ENCODE measurements at places on chromosomes 6 and 20. TPM values are rescaled to one million over a fixed set of nuclear protein-coding genes. Genes with fewer than 3 reads are reported as not detected.

Gene C4B
- total RNA-seq = 113 TPM

Gene MMP24
- 15.3 TPM for total RNA-seq

Gene TCF19
- 10.1 TPM for total RNA-seq

Gene TRAPPC3L
- 16.1 TPM for total RNA-seq

Gene SLC26A8
- total RNA-seq = 0.77 TPM

Gene AIF1
- total RNA-seq = 35.5 TPM

Gene STX11
- 2.2 TPM for total RNA-seq

Gene FUCA2
- total RNA-seq = 27.4 TPM

Gene HFE
- total RNA-seq = 5.9 TPM

Gene SLC22A7
- total RNA-seq = 0.28 TPM

Gene SCUBE3
- 4.4 TPM for total RNA-seq

Gene CCN2
- 38.3 TPM for total RNA-seq

Gene ARFRP1
- total RNA-seq = 46.6 TPM

Gene RIPOR3
- 2.7 TPM for total RNA-seq

Gene SMIM8
- total RNA-seq = 31.9 TPM

Gene GMPR
- 39.4 TPM for total RNA-seq

Gene ZKSCAN4
- total RNA-seq = 10.2 TPM

Gene BANF2
- total RNA-seq = not detected

Gene TASP1
- total RNA-seq = 20.2 TPM

Gene SEMG1
- total RNA-seq = not detected

DNA sequence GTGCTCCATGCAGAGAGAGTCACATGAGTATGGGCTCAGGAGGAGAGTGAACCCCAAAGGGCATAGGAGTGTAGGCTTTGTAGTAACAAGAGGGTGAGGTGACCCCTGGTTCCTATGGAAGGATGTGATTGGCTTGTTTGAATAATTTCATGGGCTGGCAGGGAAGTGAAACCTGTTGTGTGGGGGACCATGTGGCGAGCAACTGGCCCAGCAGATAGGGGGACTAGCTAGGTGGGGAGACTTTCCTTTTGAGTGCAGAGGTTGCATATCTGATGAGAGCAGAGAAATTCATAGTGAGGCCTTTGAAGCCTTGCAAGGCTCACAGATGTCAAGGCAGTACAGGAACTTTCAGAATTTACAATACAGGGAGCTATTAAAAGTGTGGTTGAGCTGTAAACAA lies 247.9 kb upstream of the SLC35B3 start:
- no peak for DNase-seq

GRCh38 chr6:159693128-159693893 lies at the start of gene SOD2:
Gene SOD2 (minus strand): TSS chr6:159693241. CDS start chr6:159693167, 74 bp downstream.
- peak; percentile 71 for DNase-seq

GRCh38 chr6:33415831-33416230 lies 2.1 kb downstream of the CUTA start:
- no peak for DNase-seq

DNA sequence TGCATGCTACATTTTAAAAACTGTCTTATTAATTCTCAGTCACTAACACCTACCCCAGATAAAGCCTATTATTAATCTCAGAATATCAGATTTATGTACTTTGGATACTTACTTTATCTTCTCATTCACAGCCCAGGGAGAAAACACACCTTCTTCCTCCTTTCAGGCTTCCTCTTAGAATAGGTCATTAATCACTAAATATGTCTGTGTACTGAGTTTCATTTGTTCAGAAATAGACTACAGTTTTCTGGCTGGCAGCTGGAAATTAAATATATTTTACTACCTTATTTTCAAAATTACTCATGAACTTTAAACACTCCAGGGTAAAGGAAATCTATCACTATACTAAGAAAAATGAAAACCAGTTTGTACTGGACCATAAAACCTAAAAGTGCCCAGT lies 147.7 kb upstream of the DST start:
- no peak for DNase-seq

DNA sequence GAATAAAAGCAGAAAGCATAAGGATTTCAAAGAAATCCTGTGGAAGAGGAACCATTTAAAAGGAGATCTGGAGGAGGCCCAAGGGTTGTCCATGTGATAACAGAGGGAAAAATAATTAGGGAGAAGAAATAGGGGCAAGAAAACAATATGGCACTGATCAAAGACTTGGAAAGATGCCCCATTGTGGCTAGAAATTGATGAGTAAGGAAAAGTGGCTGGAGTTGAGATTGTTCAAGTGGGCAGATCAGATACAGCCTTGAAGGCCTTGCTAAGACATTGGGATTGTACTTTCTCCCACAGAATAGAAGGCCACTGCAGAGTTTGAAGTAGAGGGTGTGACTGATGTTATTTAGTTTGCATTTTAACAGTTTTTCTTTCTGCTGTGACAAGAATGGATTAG lies 213.3 kb downstream of the CBLN4 start:
- DNase-seq = no peak

GRCh38 chr6:157229713-157230112 lies 93.6 kb downstream of the TMEM242 start:
- DNase-seq = no peak

DNA sequence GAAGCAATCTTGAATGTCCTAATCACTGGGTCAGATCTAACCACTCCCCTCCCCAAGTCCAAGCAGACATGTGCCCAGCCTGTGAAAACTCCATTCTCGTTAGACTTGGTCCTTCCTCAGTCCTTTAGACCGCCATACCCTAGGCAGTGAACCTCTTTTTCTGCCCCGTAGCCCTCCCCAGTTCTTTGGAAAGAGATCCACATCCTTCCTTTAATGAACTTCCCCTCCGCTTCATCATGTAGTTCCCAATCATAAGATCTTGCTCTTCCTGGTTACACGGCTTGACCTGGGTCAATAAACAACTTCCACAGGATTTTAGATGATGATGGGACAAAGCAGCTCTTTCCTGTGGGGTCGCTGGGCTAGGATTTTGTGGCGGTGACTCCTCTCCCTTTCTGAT lies 9.6 kb downstream of the AHCY start:
- no peak for DNase-seq

- DNase-seq = no peak
These were observed 2.0 kb downstream of the QRSL1 start for GRCh38 chr6:106631346-106631745.

GRCh38 chr20:17995967-17996819 lies 27.4 kb downstream of the MGME1 start:
- peak; percentile 89 for DNase-seq

GRCh38 chr6:169962604-169963469 lies 211.4 kb downstream of the ERMARD start:
- no peak for DNase-seq

GRCh38 chr6:32983964-32984621 lies 15.7 kb downstream of the BRD2 start:
- DNase-seq = no peak

GRCh38 chr20:7883309-7883708 lies 56.9 kb downstream of the HAO1 start:
- DNase-seq = no peak

- DNase-seq = no peak
These were observed 212.1 kb upstream of the MARCKS start for GRCh38 chr6:113644861-113645575.

DNA sequence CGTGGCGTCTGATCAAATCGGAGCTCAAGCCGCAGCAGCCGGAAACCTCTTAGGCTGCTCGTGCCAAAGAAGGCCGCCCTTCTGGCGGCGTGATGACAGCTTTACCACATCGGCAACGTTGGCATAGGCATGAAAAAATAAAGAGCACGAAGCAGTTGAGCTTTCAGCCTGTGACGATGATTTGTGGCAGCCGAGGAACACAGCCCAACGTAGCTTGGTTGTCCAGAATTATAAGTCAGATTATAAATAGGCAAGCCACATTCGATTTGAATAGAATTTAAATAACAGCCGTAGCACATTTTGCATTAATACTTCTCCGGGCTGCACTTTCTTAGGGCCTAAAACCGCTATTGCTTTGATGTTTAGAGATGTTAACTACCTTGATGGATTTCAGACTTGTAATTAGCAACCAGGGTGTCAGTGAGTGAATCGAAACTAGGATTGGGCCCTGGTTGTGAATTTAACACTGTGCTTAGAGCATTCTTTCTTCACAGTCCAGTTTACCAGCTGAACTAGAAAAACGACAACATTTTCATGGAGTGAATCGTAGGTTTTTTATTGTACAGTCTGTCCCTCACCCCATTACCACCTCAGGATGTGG lies 864 bp upstream of the BCLAF1 start:
- peak; percentile 65 for DNase-seq

- no peak for DNase-seq
These were observed 159.8 kb downstream of the ZFP64 start for GRCh38 chr20:52031563-52032303.

GRCh38 chr20:2109425-2110210 lies 8.0 kb downstream of the STK35 start:
- no peak for DNase-seq

- DNase-seq = no peak
These were observed 22.1 kb downstream of the DEK start for GRCh38 chr6:18242062-18242851.

DNA sequence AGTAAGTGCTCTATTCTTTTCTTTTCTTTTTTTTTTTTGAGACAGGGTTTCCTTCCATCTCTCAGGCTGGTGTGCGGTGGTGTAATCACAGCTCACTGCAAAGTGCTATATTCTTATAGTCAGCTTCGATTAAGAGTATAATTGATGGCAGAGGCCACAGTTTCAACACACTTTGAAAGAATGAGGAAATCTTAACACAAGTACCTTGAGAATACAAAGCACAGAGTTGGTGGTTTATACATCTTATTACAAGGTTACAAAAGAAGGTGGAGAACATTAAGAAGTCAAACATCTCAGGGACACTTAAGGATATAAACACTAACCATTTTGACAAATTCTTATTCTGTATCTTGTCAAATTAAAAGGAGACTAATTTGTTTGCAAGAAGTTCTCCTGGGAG lies 180.5 kb downstream of the SOD2 start:
- DNase-seq = no peak

GRCh38 chr20:22100686-22101085 lies 395.2 kb downstream of the PAX1 start:
- DNase-seq = no peak

DNA sequence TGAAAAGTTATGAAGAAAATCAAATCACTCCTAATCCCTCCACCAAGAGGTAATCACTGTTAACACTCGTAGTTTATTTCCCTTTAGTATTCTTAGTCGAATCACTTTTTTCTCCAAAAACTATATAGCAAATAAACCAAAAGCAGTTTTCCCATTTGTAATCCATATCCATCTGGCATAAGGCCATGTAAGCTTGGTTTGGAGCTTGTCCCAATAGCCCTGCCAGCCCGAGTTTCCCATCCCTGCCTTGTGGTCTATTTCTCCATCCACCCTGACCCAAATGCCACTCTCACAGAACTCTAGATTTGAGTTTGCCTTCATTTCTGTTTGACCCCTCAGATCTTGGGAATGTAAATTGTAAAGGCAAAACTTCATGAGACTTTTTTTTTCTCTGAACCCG lies 71.8 kb upstream of the DSP start:
- no peak for DNase-seq

- no peak for DNase-seq
These were observed 70.6 kb downstream of the AFG1L start for GRCh38 chr6:108365478-108365877.

DNA sequence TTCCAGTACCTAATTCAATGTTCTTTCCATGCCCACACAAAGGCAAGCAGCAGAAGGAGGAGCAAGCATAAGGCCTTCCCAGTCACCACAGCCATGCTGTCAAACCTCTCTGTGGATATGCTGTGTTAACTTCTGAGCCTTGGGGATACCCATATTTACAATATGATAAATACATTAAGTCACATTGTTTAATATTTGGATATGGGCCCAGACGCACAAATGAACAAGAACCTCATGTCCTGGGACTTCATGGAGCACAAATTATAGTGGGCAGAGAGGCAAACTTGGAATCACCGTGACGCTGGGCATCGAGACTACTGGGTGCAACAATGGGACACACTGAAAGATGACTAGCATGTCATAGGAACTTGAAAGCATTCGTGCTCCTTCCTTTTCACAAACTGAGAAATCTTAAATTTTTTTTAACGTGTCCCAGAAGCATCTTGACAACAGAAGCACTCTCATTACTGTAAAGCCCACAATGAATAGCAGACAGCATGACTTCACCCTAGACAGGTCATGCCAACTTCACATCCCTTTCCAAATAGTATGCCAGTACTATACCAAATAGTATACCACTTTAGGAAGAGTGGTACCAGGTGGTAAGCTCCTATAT lies 16.0 kb downstream of the SOD2 start:
- no peak for DNase-seq

- no peak for DNase-seq
These were observed 15.1 kb upstream of the APMAP start for GRCh38 chr20:25007491-25008305.

DNA sequence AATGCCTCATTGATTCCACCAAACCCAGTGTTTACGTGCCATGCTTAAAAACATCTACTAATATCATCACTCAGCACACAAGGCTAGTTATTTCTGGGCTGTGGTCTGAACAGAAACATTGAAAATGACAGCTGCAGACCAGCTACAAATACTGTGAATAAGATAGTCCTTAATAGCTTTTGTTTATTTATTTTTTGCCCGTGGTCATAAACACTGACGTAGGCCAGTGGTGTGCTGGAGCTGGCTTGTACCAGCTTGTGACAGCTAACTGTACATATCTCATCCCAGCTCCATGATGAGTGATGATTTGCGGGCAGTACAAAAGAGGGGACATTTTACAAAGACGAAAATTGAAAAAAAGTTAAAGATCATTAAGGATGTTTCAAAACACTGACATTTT lies 1057.0 kb downstream of the EPHA7 start:
- no peak for DNase-seq

- peak; percentile 87 for DNase-seq
These were observed 151.6 kb downstream of the SOBP start for GRCh38 chr6:107641500-107641941.

DNA sequence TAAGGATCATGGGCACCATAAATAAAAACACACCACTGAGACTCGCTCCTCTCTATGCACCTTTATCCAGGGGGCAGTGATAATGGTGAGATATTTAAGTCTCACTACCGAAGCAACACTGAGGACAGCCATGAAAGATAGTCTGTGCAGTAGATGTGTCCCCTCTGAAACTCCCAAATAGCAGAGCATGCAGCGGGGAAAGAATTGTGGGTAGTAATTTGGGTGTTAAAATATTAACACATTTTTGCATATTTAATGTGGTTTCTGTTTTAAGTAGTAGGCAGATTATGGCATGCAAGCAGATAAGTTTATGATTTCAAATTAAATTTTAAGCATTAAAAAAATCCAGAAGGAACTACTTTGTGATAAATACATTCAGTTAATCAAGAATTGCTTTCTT lies 82.7 kb downstream of the CTNNBL1 start:
- DNase-seq = no peak

GRCh38 chr6:143232849-143233248 lies 172.2 kb downstream of the AIG1 start:
- no peak for DNase-seq

- DNase-seq = peak; percentile 54
These were observed 782 bp downstream of the MAP3K5 start for GRCh38 chr6:136791296-136792094.

Measured in spinal cord (tissue), 10 donors.